ENCODE measurements at places on chromosomes 2 and 18.

- DNase-seq, result no peak
Measured at GRCh38 chr2:241939541-241939940, 70.0 kb downstream of the RTP5 start.

GRCh38 chr2:226002438-226002837, 602.9 kb downstream of the NYAP2 start:
- no peak for DNase-seq

- no peak for DNase-seq
Measured at GRCh38 chr2:170930991-170931266, 1.9 kb downstream of the GORASP2 start.

- no peak for DNase-seq
Measured at GRCh38 chr2:187982668-187983067, 309.0 kb upstream of the GULP1 start.

DNA sequence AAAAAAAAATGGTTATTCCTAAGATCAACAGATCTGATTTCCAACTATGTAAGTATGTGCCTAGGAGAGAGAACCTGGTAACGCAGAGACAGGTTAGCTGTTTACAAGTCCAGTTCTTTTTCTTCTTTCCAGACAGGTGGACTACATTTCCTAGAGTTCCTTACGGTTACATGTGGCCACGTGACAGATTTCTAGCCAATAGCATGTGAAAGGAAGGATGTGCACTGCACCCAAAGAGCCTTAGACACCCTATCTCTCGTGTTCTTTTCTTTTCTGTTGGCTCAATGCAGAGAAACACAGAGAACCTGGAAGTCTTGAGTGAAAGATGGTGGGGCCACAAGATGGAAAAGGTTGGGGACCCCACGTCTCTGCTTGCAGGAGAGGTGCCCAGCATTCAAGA, 375.9 kb downstream of the TNS1 start:
- DNase-seq, result no peak

DNA sequence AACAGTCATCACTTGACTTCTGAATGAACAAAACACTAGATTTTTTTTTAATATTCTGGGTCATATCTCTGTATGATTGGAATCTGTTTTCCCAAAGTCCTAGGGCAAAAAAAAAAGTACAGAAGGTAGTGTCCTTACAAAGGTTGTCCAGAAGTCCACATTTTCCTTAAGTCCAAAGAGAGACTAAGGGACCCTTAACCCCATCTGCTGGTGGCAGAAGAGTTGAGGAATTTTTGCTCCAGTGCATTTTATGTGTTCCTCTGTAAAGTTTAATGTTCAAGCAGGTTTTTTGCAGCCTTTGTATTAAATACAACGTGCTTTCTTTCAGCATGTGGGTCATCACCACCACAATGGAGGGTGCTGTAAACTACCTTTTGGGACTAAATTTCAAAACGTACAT, 215.9 kb downstream of the SP3 start:
- no peak for DNase-seq

DNA sequence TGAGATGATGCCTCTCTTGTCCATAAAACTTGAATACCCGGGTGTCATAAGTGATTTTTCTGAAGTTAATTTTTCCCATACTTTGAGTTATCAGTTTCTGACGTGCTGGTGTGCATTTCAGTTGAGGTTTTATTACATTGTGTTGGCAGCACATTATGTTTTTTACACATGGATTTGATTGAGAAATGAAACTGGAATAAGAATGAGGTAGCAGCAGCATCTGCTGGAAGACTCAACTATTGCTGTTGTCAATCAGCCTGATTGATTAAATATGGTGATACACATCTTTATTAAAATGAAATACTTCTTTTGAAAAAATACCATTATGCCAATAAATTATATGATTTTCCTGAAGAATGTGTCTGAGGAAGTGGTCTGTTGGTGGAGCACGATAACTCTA, 60.5 kb downstream of the INSIG2 start:
- DNase-seq, result no peak

DNA sequence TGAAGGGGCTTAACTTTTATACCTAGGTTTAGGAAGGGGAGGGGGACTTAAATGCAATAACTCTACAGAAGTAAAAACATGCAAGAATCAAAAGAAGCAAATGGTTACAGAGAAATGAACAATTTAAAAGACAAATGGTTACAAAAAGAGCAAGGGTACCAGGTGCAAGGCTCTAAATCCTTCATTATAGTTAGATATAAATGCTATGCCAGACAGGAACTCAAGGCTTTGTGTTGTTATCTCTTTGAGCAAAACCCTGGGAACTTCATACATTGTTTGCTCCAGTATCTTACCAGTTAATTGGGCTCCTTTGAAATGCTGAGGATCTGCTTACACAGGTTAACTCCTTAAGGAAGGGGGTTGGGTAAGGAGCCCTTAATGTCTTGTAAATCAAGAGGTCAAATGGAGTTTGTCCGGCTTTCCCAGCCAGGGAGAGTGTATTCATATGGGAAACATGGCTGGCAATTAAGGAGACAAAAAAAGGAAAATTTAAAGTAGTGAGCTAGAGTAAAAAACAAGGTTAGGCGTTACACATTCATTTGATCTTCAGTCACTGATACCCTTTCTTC, 347.5 kb downstream of the CELF4 start:
- no peak for DNase-seq

DNA sequence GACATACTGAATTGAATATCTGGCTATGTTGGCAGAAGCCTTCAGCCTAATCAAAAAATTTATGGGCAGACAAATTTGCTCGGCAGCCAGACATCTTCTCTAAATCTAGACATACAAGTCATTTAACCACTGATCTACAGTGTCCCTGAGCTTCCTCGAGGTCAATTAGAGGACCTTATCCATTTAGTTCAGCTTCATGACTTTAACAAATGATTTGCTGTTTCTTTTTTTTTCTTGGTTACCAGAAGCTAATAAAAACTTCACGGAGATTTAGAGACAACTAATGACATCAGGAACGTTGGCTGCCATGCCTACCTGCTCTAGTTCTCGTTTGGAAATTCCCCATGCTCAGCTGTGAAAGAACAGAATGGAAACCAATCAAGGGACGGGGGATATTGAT, 223.8 kb downstream of the BCL2 start:
- no peak for DNase-seq

GRCh38 chr2:50535256-50535655, 496.7 kb downstream of the NRXN1 start:
- no peak for DNase-seq

- DNase-seq, result no peak
Measured at GRCh38 chr18:34314847-34315246, 90.1 kb upstream of the NOL4 start.

GRCh38 chr2:173053043-173053699, 22.5 kb upstream of the MAP3K20 start:
- DNase-seq, result no peak

DNA sequence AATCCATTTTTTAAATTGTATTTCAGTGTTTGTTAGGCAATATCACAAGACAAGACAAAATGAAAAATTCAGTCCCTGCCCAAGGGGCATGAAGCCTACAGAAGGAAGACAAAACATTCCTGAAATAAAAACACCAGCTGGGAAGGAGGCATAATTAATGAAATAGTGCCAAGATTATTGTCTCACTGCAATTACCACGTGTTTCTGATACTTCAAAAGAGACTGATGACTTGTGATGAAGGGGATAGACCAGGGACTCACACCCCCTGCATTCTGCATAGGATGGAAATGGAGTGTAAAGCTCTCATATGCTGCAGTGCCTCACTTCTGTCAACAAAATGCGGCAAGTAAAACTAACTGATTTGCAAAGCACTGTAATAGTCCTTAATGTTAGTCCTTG, 178.1 kb downstream of the BARD1 start:
- no peak for DNase-seq

DNA sequence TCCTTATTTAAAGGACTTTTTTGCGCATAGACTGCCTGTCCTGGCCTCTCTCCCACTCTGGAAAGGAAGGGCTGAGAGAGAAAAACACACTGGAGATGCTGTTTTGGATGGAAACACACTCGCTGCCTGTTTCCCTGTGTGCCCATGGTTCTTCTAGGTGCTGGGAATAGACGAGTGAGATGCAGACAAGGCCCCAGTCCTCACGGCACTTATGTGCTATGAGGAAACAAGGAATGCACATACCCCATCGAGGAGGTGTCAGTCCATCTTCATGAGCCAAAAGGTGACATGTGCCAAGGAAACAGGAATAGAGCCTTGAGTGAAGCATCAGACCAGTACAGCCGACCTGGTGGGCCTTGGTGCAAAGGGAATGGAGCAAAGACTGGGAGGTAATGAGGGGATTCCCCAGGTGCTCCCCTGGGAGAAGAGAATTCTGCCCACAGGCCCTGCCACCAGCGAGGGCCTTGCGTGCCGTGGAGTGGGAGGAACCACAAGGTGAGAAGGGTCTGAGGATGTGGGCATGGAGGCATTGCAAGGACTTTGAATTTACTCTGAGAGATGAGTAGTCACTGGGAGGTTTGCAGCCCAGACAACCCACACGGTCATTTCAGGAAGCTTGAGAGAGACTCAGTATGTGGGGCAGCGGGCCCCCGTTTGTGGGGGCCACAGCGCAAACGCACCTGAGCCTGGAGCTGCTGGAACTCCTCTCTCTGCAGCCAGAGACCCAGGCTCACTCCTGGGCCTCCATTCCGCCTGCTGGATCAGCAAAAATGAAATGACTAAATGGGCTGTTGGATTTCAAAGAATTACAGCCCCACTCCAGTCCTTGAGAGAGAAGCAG, 197.5 kb upstream of the COPS8 start:
- DNase-seq, result no peak

DNA sequence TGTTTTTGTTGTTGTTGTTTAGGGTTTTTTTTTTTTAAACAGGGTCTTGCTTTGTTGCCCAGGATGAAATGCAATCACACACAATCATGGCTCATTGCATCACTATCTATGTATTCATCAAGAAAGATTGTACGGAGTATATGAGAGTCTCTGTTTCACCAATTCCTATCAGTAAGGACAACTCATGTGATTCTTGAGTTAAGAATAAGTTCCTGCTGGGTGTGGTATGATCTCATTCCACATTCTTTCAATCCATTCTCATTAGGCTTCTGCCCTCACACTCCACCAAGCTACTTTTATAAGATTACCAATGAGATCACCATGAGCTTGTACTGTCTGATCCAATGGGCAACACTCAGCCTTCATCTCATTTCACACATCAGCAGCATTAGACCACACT, 9.1 kb upstream of the AP1S3 start:
- no peak for DNase-seq

DNA sequence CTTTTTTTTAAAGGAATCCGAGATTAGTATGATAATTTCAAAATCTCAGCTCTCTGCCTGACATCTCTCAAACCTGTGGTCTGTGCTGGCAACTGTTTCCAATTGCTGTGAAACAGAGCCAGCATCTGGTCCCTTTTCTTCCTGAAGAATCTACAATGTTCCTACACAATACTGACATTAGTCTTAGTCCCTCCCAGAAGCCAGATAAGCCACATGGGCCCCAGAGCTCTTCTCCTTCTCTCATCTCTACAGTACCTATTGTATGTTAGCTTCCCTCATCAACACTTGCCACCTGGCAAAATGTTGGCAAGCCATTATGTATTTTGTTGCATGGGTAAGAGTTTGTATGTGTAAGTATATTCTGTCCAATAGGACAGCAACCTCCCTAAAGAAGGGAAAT, 62.9 kb upstream of the CDKL4 start:
- no peak for DNase-seq

GRCh38 chr2:98768384-98769113, 37.6 kb upstream of the MGAT4A start:
- DNase-seq, result peak; percentile 27

- DNase-seq, result no peak
Measured at GRCh38 chr2:147013696-147014392, 831.0 kb upstream of the ACVR2A start.

DNA sequence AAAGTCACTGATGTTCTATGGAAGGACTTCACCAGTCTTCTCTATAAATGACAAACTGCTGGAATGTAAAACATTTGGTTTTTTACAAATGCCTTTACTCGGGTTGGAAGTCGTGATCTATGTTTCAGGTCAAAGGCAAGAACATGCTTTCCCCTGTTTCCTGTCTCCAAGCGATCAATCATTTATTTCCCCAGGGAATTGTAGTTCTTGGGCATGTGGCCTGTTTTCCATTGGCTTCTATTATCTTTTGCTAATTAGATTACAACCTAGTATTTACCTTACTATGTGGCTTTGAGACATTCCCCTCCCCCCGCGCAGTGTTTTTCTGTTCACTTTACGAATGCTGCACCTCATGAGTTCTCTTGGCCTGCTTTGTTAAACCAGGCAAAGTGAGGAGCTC, 684.2 kb downstream of the EPHA4 start:
- no peak for DNase-seq

DNA sequence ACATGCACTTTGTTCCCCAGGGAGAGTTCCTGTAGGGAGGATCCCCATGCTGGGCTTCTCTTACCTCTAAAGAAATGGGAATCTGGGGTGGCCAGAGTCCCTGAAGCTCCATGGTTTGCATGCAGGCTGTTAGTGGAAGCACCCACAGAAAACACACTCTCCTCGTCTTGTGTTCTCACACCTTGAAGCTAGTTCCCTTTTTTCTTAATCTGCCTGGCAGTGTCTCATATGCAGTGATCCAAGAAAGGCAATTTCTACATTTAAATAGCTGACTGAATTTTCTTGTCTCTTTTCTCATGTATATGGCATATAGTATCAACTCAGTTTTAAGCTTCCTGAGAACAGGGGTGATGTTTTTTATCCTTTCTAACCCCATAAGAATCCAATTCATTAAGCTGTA, 65.0 kb downstream of the LINC00305 start:
- DNase-seq, result no peak

DNA sequence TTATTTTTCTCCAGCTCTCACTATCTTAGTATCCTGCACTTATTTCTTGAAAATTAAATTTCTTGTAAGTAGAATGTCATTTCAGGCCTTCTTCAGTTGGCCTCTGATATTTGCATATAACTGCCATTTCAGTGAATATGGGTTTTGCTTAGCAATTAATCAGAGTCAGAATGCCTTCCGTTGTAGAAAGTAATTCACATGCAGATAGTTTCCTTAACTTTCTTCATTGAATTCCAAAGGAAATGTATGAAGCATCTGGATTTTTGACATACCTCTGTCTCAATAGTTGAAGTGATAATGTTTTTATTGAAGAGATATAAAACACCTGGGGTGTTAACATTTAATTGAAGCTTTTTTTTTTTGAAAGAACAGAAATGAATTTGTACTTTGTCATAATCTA, 914.1 kb upstream of the NXPH2 start:
- DNase-seq, result no peak

- DNase-seq, result no peak
Measured at GRCh38 chr2:53424902-53425301, 342.7 kb upstream of the CHAC2 start.

DNA sequence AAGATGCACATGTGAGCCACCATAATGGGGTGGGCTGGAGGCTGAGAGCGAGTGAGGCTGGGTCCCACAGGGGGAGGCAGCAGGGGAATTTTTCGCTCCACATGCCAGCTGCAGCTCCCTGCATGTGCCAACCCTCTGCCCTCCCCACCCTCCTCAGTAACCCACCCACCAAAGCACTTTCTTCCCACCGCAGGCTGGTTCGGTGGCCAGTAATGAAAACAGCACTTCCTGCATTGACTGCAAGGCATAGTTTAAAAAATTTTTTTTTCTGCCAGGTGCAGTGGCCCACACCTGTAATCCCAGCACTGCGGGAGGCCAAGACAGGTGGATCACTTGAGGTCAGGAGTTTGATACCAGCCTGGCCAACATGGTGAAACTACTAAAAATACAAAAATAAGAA, 147.5 kb upstream of the TTC39C start:
- DNase-seq, result peak; percentile 16

Measured in CD4-positive, alpha-beta T cell treated with Interleukin-21 for 1 hour (primary cell).